A549 treated with CpdA at 1 μM for 4 hours (cell line): ENCODE measurements at places on chromosomes 5 and 9. TPM values are rescaled to one million over a fixed set of nuclear protein-coding genes. Genes with fewer than 3 reads are reported as not detected.

The PLEKHG4B gene
- 0.64 to 0.94 TPM (median 0.69 TPM) in 5 replicates for total RNA-seq

The PCDHA1 gene
- total RNA-seq = 0.12 to 0.23 TPM (median 0.21 TPM) in 5 replicates

The PCDHGA7 gene
- 0.72 to 1.3 TPM (median 0.96 TPM) in 5 replicates for total RNA-seq

The ANKRD18A gene
- 6.6 to 15.7 TPM (median 10.5 TPM) in 5 replicates for total RNA-seq

The RMND5B gene
- 21.0 to 31.1 TPM (median 29.6 TPM) in 5 replicates for total RNA-seq

The ELAVL2 gene
- 0.08 to 0.12 TPM in 2 of 5 replicates, not detected in the others for total RNA-seq

The SIT1 gene
- not detected in 5 replicates for total RNA-seq

The ZNF618 gene
- total RNA-seq = 8.7 to 11.4 TPM (median 11.3 TPM) in 5 replicates

The PLCXD3 gene
- total RNA-seq = 0.19 to 0.48 TPM (median 0.31 TPM) in 5 replicates

The GABRA6 gene
- not detected in 5 replicates for total RNA-seq

The CSF1R gene
- total RNA-seq = 0.07 to 0.23 TPM (median 0.15 TPM) in 4 of 5 replicates, not detected in the other

The NUTM2F gene
- total RNA-seq = not detected in 5 replicates

The EPB41L4B gene
- 7.8 to 9.8 TPM (median 9.4 TPM) in 5 replicates for total RNA-seq

The SAPCD2 gene
- 13.9 to 28.6 TPM (median 24.4 TPM) in 5 replicates for total RNA-seq

The DBN1 gene
- 54.2 to 72.8 TPM (median 63.0 TPM) in 5 replicates for total RNA-seq

The CCNJL gene
- 10.9 to 14.1 TPM (median 12.9 TPM) in 5 replicates for total RNA-seq

The MYOZ3 gene
- total RNA-seq = 0.05 to 0.09 TPM (median 0.06 TPM) in 4 of 5 replicates, not detected in the other

The GPR150 gene
- total RNA-seq = 0.07 to 0.15 TPM (median 0.08 TPM) in 4 of 5 replicates, not detected in the other

The TAF11L5 gene
- total RNA-seq = not detected in 5 replicates
